ENCODE measurements at places on chromosomes 2 and 18.

DNA sequence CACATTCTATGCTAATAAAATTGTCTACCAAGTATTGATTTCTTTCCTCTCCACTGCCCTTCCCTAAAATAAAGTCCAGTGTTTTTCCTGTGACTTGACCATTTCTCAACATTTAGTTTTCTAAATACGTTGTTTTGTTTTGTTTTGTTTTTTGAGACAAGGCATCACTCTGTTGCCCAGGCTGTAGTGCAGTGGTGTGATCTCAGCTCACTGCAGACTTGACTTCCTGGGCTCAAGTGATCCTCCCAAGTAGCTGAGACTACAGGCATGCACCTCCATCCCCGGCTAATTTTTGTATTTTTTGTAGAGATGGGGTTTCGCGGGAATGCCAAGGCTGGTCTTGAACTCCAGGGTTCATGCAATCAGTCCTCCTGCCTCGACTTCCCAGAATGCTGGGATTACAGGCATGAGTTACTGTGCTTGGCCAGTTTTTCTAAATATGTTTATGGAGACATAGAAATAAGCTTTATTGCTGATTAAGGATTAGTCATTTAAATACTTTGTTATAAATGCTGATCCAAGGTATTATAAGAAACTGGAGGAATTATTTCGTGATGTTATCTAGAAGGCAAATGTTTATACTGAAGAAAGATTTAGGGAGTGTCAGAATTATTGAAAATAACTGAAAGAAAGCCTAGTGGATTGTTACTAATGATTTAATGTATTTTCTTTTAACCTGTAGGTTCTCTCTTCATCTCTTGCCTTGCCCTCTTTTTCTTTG, 5.7 kb upstream of the HTR2B start:
- no peak for DNase-seq

DNA sequence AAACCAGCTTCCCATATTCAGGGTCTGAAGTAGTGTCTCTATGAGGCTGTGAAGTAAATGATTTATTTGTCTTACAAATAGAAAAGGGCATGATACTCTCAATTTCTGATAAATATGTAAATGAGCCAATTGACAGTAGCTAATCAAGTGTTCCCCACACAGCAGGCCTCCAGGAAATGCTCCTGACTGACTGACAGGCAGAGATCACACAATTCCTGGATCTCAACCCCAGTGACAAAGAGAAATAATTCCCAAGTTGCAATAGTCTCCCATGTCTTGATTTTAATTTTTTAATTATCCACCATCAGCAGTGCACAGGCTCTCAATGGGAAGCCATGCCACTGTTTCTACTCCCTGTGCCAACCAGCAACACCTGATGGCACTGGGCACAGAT, 390.4 kb downstream of the SOX11 start:
- peak; percentile 71 for DNase-seq

GRCh38 chr2:31227110-31227509, 6.8 kb upstream of the EHD3 start:
- DNase-seq: no peak

GRCh38 chr18:50791599-50792438, 28.0 kb downstream of the MRO start:
- DNase-seq: no peak

DNA sequence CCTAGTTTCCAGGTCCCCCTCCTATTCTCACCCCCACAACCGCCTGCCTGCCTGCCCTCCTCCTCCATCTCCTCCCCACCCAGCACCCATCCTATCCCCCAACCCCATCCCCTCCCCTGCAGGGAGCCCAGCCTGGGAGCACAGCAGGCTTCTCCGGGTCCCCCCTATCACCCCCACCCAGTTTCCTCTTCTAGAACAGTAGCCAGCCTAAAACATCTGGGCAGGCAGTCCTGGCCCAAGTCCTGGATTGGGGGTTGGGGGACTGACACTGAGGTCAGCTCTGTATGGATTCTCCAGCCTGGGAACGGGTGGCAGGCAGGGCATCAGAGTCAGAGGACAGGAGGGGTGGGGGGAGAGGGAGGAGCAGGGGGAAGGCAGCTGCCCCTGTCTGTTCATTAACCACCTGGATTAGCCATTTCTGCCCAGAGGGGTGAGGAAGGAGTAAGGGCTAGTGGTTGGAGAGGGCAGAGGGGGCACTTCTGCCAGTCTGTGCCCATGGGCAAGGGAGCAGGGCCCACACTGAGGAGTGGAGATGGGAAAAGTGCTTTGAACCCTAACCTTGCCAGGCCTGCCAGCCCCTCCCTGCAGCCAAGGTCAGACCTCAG, 60.0 kb downstream of the TNS1 start:
- DNase-seq: no peak

DNA sequence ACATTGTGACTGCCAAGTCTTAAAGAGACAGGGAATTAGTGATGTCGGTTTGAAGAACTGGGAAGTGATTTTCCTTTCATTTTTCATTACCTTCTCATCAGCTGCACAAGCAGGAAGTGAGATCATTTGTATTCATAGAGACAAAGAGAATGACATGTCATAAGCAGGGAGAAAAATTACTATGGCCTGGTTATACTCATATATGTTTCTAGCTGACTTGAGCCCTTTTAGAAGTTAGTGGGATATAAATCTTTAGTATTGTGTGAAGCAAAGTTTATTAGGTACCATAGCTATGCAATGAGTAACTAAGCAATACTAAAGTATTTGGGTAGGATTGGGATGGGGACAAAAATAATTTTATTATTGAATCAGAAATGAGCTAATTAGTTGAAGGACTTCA, 284.1 kb downstream of the PID1 start:
- DNase-seq: no peak
